ENCODE measurements at places on chromosomes 4 and X.

GRCh38 chr4:3706565-3707422 lies 59.4 kb upstream of the ADRA2C start:
- DNase-seq = no peak

DNA sequence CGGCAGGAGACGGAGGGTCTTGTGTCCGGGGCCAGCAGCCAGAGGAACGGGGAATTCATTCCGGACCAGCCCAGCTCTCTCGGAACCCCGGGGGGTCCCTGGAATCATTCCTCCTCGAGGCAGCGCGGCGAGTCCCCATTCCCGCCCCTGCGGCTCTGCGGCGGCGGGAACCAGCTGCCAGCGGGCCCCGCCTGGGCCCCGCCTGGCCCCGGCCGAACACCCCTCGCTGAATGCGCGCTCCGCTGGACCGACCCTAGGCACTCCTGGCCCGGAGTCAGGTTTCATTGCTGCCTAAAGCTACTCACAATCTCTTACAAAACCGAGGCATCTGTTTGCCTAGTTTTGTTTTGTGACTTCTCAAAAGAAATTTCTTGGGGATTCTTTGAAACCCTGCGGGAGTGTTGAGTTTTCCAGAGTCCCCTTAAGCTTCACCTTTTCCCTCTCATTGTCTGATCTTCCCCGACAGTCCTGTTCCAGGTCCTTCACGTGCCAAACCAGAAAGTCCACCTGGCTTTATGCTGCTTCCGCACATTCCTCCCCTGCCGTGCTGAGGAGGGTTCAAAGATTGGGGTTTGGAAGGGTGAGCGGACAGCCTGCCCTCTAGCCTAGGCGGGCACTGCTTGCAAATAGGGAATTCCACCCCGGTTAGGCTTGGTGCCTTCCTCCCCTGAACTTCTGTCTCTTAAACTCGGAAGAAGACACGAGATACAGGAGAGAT lies 789 bp downstream of the ARHGAP10 start:
- no peak for DNase-seq

DNA sequence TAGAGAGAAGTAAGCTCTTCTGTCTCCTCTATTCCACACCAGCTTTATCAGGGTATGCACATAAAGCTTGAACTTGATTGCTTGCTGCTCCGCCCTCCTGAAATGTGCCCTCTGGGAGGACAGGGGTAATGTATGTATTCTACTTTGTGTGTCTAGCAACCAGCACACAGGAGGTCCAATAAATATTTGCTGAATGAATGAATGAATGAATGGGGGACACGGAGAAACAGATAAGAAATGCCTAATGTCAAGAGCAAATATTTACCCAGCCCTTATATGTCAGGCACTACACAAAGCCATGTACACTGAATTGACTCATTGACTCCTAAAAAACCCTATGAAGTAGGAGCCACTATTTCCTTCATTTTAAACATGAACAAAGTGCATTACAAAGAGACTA lies 2.3 kb upstream of the MSL3 start:
- no peak for DNase-seq

DNA sequence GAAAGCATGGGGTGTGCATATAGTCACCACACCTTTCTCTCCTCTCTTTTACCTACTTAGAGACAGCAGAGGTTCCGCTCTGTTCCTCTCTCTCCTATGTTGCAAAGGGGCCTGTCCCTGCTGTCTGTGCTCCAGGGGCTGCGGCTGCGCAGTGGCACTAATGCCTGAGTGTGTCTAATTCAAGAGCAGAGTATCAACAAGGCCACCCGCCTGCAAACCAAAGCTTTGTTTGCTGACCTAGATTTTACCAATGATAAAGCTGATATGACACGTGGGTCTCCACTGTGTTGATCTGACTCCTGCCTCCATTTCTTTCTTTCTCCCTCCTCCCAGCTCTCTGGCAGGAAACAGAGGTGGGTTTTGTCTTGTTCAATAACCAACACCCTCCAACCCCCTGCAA lies 74.9 kb downstream of the NSG1 start:
- DNase-seq = no peak

DNA sequence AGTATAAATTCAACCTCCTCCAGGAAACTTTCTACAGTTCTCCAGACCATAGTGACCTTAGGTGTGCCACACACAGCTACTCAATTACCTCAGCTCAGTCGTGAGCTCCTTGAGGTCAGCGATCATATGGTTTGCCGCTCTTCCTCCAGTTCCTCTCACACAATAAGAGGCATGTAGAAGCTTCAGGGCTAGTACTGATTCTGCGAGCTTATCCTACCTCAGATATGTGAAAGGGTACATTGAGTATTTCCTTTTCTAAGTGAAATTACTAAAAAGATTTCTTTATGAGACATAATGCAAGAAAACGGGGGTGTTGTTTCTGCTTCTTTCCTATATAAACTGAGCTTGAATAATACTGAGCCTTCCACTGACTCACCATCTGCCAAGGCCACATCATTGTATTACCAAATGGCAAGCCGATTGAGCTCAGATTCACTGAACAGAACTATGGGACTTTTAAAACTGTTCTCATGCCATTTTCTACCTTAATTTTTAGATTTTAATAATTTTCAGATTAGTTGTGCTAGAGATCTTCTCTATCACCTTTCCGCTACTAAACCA lies 183.1 kb downstream of the HS6ST2 start:
- no peak for DNase-seq

GRCh38 chr4:111362941-111363361 lies 740.1 kb upstream of the PITX2 start:
- DNase-seq = no peak

DNA sequence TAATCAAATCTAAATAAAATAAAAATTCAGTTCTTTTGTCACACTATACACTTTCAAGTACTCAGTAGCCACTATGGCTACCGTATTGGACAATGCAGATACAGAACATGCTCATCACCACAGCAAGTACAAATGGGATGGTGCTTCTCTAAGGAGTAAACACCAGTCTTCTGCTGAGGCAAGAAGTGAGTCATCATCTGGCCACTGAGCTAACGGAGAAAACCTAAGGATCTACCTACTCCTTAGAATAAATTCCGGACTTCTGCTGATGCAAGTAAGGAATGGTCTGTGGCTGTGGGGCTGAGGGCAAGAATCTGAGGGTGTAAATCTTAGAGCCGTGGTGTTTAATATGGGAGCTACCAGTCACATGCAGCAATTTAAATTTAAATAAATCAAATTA lies 11.3 kb upstream of the RBMXL3 start:
- no peak for DNase-seq
